ENCODE measurements at places on chromosomes 7 and 10.
A peak's percentile ranks its signal among the peaks of the same experiment; 100 is the strongest.

DNA sequence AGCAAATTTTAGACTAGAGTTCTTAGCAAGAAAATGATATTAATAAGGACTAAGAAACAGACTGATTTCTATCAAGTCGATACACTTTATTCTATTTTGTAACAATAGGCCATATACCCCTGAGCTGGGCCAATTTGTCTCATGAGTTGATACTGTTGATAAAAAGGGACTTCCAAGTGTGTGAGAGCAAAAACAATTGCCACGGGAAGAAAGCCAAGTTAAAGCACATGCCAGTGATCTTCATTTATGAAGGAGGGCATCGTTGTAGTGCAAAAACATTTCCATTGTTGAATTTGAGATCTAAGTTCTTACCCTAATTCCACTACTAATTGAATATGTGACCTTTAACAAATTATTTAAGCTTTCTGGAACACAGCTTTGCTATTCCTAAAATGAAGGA is 119.9 kb downstream of the CNOT4 start:
- no peak for DNase-seq

GRCh38 chr10:86229376-86229775 is 137.2 kb downstream of the GRID1 start:
- peak; percentile 49 for DNase-seq

- DNase-seq, result no peak
Observed at GRCh38 chr10:33478675-33479125, 144.2 kb upstream of the NRP1 start.

DNA sequence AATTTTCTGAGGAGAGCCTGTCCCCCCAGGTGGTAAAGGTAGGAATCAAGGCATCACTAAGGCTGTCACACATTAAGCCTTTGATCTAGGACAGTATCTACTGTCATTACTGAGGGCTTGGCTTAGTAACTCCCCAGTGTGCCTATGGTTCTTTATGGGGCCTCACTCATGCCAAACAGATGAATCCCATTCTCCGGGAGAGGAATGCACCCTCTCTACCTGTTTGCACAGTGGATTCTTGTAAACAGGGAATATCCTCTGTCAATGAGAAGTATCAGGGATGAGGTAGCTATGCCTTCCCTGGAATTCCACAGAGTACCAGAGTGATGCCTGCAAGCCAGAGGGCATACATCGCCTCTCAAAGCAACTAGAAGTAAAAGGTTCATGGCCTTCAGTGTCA is 3.9 kb upstream of the CPN1 start:
- DNase-seq, result no peak

- DNase-seq, result no peak
Observed at GRCh38 chr7:155570991-155571390, 24.6 kb upstream of the CNPY1 start.

GRCh38 chr10:3668966-3669330 is 116.1 kb downstream of the KLF6 start:
- DNase-seq, result no peak

DNA sequence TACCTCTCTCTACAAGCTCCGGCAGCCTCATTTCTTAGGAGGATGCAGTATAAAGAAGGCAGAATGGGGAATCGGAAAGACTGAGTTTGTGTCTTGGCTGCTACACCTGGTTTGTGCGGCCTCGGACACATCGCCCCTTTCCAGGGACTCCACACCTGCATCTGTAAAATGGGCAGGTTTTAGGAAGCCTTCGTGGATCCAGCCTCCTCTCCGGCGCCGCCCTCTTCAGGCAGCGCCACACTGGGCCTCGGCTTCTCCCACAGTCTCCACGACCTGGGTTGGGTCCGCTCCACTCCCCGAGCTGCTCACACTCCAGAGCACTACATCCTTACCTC is 341 bp downstream of the GOT1 start:
- DNase-seq, result no peak

DNA sequence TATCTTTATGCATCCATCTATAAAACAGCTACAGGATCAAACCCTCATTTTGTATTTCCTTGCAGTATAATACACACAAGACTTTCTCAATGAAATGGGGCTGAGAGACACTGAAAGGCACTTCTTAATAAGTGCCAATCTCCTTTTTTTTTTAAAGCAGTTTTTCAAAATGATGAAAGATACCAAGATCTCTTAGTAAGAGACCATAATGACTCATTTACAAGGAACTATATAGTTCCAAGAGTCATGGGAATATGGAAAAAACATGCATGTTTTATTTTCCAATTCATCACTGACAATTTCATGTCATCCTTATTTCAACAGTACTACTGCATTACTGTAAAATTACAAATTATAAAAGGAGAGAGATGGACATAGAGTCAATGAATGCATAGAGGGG is 973.7 kb downstream of the GATA3 start:
- no peak for DNase-seq

Measured in Ammon's horn (tissue), 1 donor.